Transverse colon (tissue), 4 donors: ENCODE measurements at places on chromosomes 4 and X. TPM values are rescaled to one million over a fixed set of nuclear protein-coding genes. Genes with fewer than 3 reads are reported as not detected.

- no peak for DNase-seq
These were observed 35.0 kb downstream of the OPHN1 start for GRCh38 chrX:68398291-68398690.

DNA sequence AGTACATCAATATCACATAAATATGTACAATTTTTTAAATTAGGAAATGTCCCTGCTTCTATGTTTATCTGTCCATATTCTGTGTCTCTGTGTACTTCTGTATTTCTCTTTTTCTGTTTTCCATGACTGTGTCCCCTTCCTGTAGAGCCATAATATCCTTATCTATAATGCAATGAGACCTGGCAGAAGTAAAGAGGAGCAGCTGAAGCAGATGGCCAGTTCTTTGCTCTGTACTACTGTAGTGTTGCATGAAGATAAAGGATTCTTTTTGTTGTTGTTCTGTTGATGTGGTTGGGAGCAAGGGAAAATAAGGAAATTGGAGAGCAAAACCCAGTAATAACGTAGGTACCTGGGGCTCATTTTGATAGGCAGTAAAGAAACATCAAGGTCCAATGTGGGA, 301.7 kb downstream of the ADGRL3 start:
- no peak for DNase-seq

DNA sequence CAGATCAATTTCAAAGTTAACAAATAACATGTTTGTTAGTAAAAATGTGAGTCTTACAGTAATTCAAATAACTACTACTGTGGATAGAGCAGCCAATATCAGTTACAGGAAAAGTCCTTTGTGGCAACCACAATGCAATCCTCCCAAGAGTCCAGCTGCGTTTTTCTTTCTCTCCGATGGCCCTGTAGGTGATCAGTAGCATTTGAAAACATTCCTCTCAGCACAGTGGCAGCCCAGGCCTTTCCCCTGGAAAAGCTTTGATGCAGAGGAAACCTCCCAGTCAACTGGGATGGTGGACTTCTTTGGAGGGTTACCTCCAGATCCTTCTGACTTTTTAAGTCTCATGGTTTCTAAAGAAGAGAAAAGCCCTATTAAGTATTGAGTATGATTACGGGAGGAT, 18.0 kb upstream of the PDZD4 start:
- no peak for DNase-seq

- no peak for DNase-seq
These were observed 150.0 kb downstream of the MAML3 start for GRCh38 chr4:140003876-140004548.

DNA sequence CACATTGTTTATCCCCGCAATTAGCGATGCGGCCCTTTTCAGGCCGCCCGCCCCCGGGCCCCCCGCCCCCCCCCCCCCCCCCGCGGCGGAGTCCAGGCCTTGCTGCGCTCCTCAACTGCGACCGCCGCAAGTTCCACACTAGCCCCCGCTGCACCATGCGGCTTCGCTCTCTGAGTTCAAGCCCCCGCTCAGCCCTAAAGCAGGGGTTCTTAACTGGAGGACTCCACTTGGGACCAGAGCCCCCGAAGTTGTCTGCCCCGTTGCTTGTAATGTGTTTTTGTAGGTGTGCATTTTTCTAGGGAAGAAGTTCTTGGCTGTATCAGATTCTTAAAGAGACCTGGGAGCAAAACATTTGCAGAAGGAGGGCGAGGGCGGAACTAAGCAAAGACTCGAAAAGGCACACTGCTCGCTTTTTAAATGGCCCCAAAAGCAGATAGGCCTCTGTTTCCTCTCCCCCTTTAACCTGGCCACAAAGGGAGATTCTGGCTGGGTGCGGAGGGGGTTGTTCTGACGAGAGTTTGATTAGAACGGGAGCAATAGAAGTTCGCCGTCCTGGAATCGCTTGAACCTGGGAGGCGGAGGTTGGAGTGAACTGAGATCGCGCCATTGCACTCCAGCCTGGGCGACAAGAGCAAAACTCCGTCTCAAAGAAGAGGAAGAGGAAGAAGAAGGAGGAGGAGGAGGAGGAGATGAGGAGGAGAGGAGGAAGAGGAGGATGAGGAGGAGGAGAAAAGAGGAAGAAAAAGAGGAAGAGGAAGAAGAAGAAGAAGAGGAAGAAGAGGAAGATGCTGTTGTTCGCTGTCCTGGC, 2.3 kb upstream of the MSX1 start:
- DNase-seq, result no peak

Gene P2RY8
- not detected for total RNA-seq

Gene PAGE2
- not detected for total RNA-seq

- no peak for DNase-seq
These were observed 99.4 kb downstream of the LUZP4 start for GRCh38 chrX:115388879-115389278.

Gene SLITRK4
- 0.32 TPM for total RNA-seq

DNA sequence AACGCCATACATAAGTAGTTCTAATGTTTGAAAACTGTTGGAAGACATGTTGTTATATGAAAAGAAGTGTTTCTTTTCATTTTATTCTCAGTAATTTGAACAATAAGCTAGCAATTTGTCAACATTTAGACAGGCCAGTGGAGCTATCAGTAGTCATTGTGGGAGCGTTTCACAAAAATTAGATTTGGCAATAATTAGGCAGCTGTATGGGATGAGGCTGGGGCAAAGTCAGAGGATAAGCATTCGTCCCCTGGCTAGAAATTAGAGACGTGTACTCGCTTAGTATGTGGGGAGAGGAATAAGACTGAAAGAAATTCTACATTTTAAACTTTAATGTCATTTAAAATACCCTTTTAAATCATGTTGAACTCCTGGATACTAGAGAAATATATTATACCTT, 70.6 kb downstream of the TMEM144 start:
- no peak for DNase-seq

Gene MTHFD2L
- total RNA-seq, result 10.5 TPM

DNA sequence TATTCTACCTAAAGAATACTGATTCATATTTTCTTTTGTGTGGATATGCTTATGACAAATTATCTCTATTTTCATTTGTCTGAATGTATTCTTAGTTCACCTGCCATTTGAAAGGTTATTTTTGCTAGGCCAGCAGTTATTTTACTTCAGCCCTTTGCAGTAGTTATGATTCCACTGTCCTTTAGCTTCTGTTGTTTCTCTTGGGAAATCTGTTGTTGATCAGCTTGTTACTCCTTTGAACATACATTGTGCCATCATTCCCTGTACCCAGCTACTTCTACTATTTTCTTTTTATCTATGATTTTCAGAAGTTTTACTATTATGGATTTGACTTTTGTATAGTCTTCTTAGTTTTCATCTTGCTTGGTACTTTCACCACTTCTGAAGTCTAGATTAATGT, 37.2 kb downstream of the RBM46 start:
- no peak for DNase-seq

DNA sequence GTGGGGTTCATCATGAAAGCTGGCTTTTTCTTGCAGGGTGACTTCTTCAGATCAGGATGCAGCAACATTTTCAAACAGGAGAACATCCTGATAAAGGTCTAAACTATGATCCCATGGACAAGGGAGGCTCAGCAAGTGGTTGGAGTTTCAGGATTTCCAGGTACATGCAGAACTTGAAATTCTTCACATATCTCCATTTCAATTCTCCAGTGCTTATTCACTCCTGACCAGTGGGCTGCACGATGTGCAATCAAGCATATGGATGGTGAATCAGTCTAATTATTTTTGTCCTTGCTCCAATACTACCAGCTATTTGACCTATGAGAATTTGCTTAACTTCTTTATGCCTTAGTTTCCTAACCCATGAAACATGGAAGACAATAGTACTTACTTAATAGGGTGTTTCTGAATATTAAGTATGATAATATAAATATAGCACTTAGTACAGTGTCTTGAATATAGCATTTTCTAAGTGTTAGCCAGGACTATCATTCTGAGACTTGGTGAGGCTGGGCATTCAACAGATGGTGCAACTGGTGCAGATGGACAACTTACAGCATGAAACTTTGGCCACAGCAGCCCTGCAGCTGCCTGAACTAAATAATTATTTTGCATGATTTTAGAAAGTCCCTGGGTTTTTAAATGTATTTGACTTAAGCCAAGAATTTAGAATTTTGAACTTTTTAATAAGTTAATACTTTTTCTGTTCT, 92.4 kb downstream of the HPGD start:
- no peak for DNase-seq

DNA sequence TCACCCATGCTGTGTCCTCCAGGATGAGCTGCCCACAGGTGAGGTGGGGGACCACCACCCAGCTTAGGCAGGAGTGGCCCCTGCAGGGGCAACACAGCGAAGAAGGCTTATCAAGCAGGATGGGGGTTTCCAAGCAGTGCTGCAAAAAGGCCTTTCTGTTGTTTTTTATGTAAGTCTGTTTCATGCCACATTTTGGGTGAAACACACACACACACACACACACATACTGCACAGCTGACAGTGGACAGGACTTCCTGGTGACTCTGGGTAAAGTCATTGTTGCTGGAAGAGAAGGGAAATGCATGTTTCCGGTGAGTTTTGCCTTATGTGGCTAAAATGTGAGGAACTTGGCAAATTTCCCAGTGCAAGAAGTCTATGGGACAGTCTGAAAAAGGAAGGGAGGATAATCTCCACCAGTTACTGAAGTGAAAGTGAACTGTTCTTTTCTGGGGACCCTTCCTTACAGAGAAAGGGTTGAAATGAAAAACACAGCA, 119.2 kb downstream of the IRF2 start:
- no peak for DNase-seq

GRCh38 chr4:61785761-61786160, 585.6 kb downstream of the ADGRL3 start:
- DNase-seq, result no peak

Gene KDR
- total RNA-seq, result 3.7 TPM

Gene CDX4
- not detected for total RNA-seq

- DNase-seq, result no peak
These were observed 9.5 kb upstream of the HPGDS start for GRCh38 chr4:94352163-94352562.

GRCh38 chr4:87853891-87854290, 21.1 kb downstream of the MEPE start:
- no peak for DNase-seq

Gene CXXC4
- 0.96 TPM for total RNA-seq

- DNase-seq, result no peak
These were observed 29.5 kb upstream of the TXLNG start for GRCh38 chrX:16756724-16757123.

Gene SYP
- total RNA-seq, result 2.5 TPM

Gene ARHGAP24
- 32.0 TPM for total RNA-seq
